ENCODE measurements at places on chromosomes 5 and 9.

DNA sequence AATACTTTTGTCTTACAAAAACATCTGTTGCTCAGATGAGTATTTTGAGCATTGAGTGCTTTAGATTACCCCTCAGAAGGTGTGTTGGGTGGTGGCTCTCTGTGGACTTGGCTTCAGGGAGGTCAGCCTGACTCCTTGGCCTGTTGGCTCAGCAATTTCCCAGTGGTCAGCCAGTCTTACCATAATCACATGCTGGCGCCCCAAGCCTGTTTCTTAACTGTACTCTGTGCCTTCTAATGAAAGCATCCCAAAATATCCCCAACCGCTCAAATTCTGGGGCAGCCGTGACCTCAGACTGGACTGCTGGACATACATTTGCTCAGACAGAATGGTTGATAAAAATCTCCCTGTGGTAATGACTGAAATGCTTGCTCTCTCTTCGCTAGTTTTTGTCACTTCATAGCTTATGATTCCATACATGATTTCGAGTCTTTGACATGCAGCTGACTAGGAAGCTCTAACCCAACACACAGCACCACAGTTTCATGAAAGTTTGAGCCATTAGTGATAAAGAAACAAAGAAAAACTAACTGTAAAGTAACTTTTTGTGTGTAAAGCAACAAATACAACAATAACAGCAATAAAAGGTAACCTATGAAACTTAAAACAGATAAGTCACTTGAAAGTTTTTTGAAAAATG is 562.2 kb upstream of the MEF2C start:
- DNase-seq = no peak

- DNase-seq = no peak
Measured at GRCh38 chr9:123164285-123164684, 104.1 kb downstream of the STRBP start.

DNA sequence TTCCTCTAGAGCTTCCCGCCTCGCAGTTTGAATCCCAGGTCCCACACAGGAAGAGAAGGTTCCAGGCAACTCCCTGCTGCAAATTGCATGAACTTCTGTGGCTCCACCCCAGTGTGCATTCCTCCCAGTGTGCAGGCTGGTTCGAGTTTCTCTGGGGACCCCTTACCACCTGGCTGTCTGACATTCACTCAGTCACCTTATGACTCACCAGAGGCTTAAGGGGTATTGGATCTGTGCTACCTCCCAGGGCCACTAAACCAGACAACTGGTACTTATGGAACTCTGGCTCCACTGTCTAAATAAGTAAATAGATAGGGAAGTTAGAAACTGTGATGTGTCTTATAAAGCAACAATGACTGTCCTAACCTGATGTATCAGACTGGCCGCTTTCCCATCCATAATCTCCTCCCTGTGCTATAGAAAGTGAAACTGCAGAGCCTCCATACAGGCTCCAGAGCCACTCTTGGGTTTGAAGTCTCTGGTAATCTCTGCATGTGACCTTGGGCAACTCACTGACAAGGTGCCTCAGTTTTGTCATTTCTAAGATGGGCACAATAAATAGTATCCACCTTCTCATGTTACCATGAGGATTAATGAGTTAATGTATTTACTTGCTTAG is 720.6 kb downstream of the SEMA5A start:
- DNase-seq = peak; percentile 12

DNA sequence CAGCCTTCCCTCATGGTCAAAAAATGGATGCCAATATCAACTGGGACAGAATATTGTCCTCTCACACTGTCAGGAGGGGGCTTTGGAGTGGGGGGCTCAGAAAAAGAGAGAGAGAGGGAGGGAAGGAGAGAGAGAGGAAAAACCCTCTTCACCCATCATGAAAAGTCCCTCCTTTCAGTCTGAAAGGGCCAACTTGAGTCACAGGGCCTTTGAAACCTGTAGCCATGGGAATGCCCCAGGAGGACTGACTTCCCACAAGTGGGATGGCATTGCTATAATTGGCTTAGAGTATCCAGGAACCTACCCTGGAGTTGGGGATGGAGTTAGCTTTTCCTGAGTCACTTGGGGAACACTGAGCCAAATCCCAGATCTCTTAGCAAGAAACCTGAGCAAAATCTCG is 41.2 kb downstream of the DNAJC21 start:
- DNase-seq = no peak

DNA sequence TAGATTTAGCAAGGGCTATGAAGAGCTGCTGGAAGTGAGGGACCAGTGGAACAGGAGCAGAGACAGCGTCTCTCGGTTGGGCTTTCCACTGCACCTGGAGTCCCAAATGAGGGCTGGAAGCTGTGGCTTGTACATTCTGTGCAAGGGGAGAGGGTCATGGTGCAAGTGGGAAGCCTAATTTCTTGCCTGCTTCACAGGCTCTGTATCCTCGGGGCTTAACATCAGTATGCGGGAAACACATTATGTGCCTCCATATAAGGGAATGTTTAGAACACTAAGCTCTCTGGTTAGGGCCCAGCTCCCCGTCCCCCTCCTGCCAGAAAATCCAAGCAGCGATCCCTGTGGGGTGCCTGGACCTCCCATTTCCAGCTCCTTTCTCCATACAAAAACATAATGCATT is 89.0 kb upstream of the NIPAL4 start:
- DNase-seq = no peak

DNA sequence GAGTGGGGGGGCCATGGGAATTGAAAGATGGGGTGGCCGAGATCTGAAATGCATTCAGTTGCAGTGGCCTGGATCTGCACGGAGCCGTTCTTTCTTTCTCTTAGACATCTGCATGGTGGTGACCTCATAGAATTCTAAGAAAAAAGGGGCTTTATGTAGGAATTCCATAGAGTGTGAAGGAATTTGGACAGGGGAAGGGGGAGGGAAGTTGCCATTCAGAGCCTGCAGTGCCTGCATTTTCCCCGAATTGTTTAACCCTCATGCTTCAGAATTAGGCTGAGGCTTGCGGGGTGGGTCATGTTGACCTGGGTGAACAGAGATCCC is 4.9 kb downstream of the NEK6 start:
- no peak for DNase-seq

GRCh38 chr9:29511680-29512079 is 1938.4 kb upstream of the C9orf72 start:
- no peak for DNase-seq
